ENCODE measurements at places on chromosomes 4 and X. TPM values are rescaled to one million over a fixed set of nuclear protein-coding genes. Genes with fewer than 3 reads are reported as not detected.

DNA sequence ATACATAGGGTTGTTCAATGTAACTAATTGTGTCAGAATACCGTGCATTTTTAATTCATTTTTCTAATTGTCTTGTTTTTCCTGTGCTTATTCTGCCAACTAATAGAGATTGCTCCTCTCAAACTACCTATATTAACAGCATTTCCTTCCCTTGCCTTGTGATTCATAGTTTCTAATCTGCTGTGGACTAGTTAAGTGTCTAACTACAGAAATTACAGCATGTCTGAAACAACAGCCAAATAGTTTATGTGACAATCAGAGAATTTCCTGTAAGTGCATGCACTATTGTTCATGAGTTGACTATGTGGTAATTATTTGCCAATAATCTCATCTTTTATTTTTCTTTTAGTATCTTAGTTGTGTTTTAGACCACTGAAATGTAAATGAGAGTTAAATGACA lies 4.1 kb upstream of the SEC24B start:
- no peaks in the 10 kb centered on the region for H3K27me3 ChIP-seq
- no peaks in the 10 kb centered on the region for H3K4me1 ChIP-seq
- H3K4me3 ChIP-seq, result no peak overlapping the region
- no peak for DNase-seq
- H3K36me3 ChIP-seq, result no peaks in the 10 kb centered on the region

- no peaks in the 10 kb centered on the region for H3K27me3 ChIP-seq
- H3K4me3 ChIP-seq, result no peak overlapping the region
- no peaks in the 10 kb centered on the region for H3K36me3 ChIP-seq
- DNase-seq, result no peak
- no peak overlapping the region for H3K27ac ChIP-seq
These were observed 367.3 kb upstream of the CASK start for GRCh38 chrX:42290608-42291007.

GRCh38 chr4:95358421-95358820 lies 190.4 kb downstream of the UNC5C start:
- H3K27ac ChIP-seq, result no peak overlapping the region
- no peak for DNase-seq
- peaks cover under 1% of the 10 kb centered on the region for H3K4me1 ChIP-seq
- H3K4me3 ChIP-seq, result no peak overlapping the region

DNA sequence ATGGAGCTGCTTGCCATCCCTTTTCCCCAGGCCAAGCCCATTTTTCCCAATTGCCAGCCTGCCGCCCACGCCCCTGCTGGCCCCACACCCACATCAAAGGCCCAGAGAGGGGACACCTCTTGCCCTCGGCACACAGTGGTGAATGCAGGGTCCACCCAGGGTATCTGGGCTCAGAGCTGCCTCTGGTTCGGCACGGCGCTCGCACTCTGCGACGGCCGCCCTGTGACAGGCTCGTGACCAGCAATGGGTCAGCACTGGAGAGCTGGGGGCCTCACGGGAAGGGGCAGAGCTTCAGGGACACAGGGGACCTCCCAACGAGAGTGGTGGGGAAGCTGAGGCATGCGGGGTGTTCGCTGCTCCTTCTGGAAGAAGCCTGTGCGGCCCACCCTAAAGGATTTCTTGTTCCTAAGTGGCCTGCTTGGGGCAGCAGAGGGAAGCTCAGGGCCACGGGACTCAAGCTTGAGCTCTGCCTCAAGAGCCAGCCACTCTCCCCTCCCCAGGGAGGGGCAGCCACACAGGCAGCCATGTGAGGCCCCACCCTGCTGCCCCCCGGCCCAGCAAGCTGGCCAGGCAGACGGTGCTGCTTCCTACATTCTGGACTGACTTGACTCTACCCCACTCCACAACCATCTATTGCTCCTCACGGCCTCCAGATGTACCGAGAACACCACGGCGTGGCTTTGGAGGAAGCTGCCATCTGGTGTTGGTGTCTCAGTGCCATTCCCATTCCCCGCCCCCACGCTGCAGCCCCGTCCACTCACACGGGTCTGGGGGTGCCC lies 73.7 kb downstream of the ABLIM2 start:
- H3K36me3 ChIP-seq, result no peaks in the 10 kb centered on the region
- H3K4me1 ChIP-seq, result no peaks in the 10 kb centered on the region
- no peaks in the 10 kb centered on the region for H3K27me3 ChIP-seq
- no peak overlapping the region for H3K27ac ChIP-seq

GAGE12H gene
- total RNA-seq, result not detected
